ENCODE measurements at places on chromosomes 2 and 18. TPM values are rescaled to one million over a fixed set of nuclear protein-coding genes. Genes with fewer than 3 reads are reported as not detected.

- no peak overlapping the region for H3K27ac ChIP-seq
- no peak overlapping the region for H3K4me3 ChIP-seq
These were observed 320.7 kb downstream of the SLC8A1 start for GRCh38 chr2:40131081-40131704.

DNA sequence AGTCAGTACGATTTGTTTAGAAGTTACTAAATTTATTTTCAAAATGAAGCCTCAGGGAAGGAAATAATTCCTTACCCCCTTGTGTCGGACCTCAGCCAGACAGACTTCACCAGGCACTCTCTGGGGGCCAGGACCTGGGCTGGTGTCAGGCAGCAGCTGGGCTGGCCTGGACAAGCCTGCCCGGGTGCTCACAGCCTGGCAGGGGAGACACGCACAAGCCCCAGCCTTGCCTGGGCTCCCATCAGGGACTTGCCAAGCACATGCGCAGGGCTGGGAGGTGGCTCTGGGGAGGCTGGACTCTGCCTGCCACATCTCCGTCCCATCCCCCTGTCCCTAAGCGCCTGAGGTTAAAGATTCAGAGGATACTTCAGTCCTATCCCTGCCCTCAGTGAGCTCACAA, 56.8 kb upstream of the HS6ST1 start:
- H3K36me3 ChIP-seq = no peaks in the 10 kb centered on the region
- no peak for DNase-seq
- no peak overlapping the region for H3K4me3 ChIP-seq
- H3K27ac ChIP-seq = no peak overlapping the region
- H3K27me3 ChIP-seq = peaks cover 41% of the 10 kb centered on the region

- H3K36me3 ChIP-seq = no peaks in the 10 kb centered on the region
- H3K4me3 ChIP-seq = no peak overlapping the region
- no peak overlapping the region for H3K27ac ChIP-seq
- no peaks in the 10 kb centered on the region for H3K27me3 ChIP-seq
- no peak for DNase-seq
- H3K4me1 ChIP-seq = no peaks in the 10 kb centered on the region
These were observed 6.9 kb downstream of the CD28 start for GRCh38 chr2:203713381-203713780.

- H3K27me3 ChIP-seq = no peaks in the 10 kb centered on the region
- H3K4me1 ChIP-seq = peaks cover 11% of the 10 kb centered on the region
- H3K36me3 ChIP-seq = no peaks in the 10 kb centered on the region
- no peak overlapping the region for H3K27ac ChIP-seq
- no peak overlapping the region for H3K4me3 ChIP-seq
These were observed 207.4 kb downstream of the ARL6IP6 start for GRCh38 chr2:152925547-152926448.

GRCh38 chr2:121748202-121748601, 7.2 kb upstream of the TSN start:
- no peaks in the 10 kb centered on the region for H3K4me1 ChIP-seq
- H3K4me3 ChIP-seq = no peak overlapping the region
- no peaks in the 10 kb centered on the region for H3K36me3 ChIP-seq
- DNase-seq = peak; percentile 50
- H3K27me3 ChIP-seq = no peaks in the 10 kb centered on the region

- no peaks in the 10 kb centered on the region for H3K4me1 ChIP-seq
- H3K27ac ChIP-seq = no peak overlapping the region
- no peaks in the 10 kb centered on the region for H3K27me3 ChIP-seq
- DNase-seq = no peak
- H3K36me3 ChIP-seq = no peaks in the 10 kb centered on the region
These were observed 640.5 kb downstream of the PLCL1 start for GRCh38 chr2:198444800-198445287.

DNA sequence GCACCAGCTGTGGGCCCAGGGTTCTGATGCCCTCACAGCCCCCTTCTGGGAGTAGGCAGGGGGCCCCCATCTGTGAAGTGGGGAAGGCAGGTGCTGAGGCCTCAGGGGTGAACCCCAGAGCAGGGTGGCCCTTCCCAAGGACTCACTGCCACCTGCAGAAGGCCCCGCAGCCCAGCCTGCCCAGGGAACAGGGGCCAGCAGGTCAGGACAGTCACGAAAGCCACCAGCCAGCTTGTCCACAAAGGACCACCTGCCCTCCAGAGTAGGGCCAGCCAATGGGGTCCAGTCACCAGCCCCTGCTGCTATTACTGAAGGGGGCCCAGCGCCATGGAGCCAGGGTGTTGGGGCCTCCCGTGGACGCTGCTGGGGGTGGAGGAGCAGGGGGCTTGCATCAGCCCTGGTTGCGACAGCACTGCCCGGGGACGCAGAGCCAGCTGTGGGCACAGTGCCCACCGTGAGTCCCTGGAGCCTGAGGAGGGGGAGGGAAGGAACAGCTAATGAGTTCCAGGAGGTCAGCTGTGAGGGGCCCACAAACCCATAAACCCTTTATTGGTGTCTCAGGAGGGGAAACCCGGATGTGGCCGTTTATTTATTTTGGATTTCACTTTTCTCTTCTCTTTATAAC, 11.5 kb upstream of the SNED1 start:
- no peak for DNase-seq
- no peaks in the 10 kb centered on the region for H3K36me3 ChIP-seq
- peaks cover 8% of the 10 kb centered on the region for H3K27me3 ChIP-seq

DNA sequence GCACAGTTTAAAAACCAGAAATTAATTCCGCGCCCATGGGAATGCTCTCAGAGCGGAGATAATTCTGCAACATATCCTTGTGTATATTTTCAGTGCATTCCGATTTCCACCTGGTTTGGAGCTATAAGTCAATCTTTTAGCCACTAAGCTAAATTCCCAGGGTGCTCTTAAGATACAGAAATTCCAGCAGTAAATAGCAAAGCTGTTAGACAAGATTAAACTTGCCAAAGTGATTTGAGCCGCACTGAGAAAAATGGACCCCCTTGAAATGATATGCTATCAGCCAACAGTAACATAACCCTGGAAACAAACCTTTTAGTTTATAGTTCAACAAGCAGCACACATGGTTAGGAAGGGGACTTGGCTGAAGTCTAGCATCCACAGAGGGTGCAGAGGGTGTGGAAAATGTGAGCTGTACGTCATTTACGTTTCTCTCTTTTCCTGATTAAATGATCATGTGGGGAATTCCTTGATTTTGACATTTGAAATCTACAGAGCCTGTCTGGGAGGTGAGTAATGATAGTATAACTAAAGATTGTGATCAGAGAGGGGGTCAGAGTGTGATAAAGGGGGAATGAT, 99.8 kb upstream of the COPS8 start:
- no peaks in the 10 kb centered on the region for H3K27me3 ChIP-seq
- DNase-seq = no peak
- peaks cover 4% of the 10 kb centered on the region for H3K4me1 ChIP-seq
- no peak overlapping the region for H3K4me3 ChIP-seq
- H3K27ac ChIP-seq = no peak overlapping the region

Gene POTEC
- total RNA-seq = not detected
